ENCODE measurements at places on chromosomes 1 and 21.
A peak's percentile ranks its signal among the peaks of the same experiment; 100 is the strongest.

DNA sequence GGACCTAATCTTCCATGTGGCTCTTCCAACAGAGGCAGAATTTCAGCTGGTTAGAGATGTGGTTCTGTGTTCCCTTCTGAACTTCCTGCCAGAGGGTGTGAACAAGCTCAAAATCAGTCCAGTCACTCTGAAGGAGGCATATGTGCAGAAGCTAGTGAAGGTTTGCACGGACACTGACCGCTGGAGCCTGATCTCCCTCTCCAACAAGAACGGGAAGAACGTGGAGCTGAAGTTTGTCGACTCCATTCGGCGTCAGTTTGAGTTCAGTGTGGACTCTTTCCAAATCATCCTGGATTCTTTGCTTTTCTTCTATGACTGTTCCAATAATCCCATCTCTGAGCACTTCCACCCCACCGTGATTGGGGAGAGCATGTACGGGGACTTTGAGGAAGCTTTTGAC lies 17.3 kb downstream of the TENT5C start:
- no peak for DNase-seq

GRCh38 chr1:154198756-154199562 lies 7.1 kb upstream of the TPM3 start:
- DNase-seq, result peak; percentile 52

GRCh38 chr1:19643121-19643520 lies 990 bp upstream of the NBL1 start:
- no peak for DNase-seq

- no peak for DNase-seq
Observed at GRCh38 chr1:184244962-184245361, 141.9 kb upstream of the C1orf21 start.

- no peak for DNase-seq
Observed at GRCh38 chr1:28021064-28021463, 61.3 kb downstream of the XKR8 start.

- no peak for DNase-seq
Observed at GRCh38 chr1:145992502-145992936, 3.9 kb downstream of the TXNIP start.

DNA sequence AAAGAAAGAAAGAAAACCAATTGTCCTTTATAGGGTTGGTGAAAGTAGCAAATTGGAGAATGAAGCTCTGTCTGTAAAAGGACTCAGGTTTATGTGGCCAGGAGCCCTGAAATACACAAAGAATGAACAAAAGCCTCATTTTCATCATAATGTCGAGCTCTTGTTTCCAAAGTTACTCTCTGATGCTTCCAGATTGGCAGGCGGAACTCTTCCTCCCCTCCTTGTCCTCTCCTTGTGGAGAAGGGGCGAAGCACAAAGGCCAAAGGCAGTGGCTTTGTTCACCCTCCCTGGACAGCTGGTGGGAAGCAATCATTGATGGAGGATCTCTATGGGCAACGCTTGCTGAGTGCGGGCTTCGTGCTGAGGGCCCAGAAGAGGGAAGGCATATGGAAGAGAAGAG lies 5.6 kb downstream of the CA6 start:
- DNase-seq, result no peak
